Fibroblast of the aortic adventitia (primary cell): ENCODE measurements at places on chromosomes 7 and 10.

DNA sequence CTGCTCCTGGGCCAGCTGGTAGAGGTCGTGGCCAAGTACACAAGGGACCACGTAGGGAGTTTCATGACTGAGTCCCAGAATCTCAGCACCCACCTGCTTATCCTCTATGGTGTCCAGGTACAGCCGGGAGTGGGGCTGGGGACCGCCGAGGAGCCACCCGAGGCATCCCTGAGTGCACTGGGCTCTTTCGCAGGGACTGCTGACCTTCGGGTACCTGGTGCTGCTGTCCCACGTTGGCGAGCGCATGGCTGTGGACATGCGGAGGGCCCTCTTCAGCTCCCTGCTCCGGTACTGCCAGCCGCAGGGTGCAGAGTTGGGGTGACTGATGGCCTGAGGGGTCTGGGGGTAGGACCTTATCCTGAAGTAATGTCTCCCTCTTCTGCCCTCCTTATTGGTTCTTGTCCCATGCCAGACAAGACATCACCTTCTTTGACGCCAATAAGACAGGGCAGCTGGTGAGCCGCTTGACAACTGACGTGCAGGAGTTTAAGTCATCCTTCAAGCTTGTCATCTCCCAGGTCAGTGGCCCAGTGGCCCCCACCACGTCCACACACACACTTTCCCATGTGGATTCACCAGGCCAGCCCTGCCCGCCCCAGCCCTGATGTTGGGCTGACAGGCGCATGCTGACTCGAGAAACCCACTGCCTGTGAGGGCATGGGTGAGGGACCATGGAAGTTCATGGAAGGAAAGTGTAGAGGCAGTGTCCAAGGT is 6.2 kb downstream of the ABCB8 start:
- no peak for DNase-seq

DNA sequence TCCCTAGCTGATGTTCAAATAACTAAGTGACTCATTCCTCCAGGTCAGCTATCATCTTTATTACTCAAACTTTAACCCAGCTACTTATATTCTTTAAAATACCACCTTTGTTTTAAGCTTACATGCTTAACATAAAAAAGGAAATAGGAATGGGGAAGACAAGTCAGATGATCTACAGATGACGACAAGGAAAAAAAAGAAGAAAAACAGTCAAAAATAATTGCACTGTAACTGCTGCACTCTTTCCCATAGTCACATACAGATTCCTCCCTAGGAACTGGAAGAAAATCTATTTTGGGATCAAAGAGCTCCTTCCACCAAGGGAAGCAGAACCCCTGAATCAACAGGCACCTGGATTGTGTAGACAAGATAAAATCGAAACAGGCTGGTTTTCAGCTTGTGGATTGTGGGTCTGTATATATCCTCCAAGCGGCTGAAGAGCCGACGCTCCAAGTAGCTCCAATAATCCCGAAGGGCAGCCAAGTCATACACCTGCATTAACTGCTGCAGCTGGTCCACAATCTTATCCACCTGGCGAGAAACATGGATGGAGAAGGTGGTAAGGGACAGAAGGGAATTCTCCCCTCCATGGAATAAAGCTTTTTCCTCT is 2.0 kb downstream of the WDR91 start:
- no peak for DNase-seq

GRCh38 chr7:116834815-116835504 is 27.4 kb upstream of the CAPZA2 start:
- DNase-seq, result peak; percentile 42

DNA sequence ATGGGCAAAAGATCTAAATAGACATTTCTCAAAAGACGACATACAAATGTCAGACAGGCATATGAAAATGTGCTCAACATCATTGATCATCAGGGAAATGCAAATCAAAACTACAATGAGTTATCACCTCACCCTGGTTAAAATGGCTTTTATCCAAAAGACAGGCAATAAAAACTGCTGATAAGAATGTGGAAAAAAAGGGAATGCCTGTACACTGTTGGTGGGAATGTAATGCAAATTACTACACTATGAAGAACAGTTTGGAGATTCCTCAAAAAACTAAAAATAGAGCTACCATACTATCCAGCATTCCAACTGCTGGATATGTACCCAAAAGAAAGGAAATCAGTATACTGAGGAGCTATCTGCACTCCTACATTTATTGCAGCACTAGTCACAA is 18.0 kb downstream of the GSDME start:
- DNase-seq, result peak; percentile 26

- DNase-seq, result no peak
Measured at GRCh38 chr7:54831644-54832095, 72.7 kb upstream of the SEC61G start.

- DNase-seq, result no peak
Measured at GRCh38 chr7:109713366-109713765, 1143.7 kb downstream of the DNAJB9 start.

DNA sequence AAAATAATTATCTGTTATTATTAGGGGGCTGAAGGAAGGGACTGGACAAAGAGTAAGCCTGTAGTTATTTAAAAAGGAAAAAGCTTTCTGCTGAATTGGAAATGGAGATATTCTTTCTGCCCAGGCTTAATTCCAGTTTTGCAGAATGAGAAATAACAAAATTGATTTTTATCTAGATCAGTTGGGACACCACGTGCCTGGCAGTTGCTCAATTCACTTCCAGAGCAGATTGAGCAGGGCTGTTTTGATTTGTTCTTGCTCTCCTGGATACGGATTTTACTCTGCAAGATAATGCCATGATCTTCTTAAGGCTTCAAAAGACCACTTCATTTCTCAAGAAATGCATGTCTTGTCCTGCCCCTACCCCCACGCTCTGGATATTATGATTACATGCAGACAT is 524.3 kb downstream of the TCERG1L start:
- DNase-seq, result no peak

DNA sequence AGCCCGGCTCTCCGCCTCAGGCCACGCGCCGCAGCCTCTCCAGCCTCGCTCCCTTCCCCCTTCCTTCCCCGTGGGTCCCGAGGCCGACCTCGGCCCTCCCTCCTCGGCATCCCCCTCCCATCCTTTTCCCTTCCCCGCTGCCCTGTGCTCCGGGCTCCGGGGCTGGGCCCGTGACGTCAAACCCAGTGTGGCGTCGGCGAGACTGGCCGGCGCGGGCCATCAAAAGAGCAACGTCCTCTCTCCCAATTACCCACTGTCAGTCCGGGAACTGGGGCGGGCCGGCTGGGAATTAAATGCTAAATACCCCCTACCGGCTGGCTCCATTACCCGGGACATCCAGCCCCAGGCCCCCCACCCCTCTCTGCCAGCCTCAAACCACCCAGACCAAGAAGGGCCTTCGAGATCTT is 2.6 kb upstream of the GATA3 start:
- no peak for DNase-seq

GRCh38 chr7:152176797-152177196 is 151.3 kb downstream of the GALNT11 start:
- DNase-seq, result no peak

- peak; percentile 91 for DNase-seq
Measured at GRCh38 chr7:18900803-18901202, 216.6 kb downstream of the TWIST1 start.

DNA sequence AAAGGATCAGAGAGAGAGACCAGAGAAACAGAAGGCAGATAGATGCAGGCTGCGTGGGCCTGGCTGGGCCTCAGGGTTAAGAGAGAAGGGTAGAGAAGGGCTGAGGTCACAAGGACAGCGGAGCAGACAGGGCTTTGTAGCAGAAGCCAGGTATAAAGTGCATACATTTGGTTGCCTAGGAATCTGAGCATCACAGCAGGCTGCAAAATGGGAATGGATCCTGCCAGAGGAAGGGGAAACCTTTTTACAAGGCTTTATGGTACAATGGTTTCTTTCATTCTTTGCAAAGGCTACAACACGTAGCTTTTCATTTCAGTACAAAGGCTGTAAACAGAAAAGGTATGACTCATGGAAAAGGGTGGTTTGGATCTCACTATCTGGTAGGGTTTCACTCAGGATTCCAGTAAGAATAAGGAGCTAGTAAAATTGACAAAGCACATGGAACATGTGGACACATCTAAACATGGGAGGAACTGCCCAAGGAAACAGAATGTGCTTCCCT is 275.1 kb downstream of the DOCK4 start:
- peak; percentile 31 for DNase-seq

DNA sequence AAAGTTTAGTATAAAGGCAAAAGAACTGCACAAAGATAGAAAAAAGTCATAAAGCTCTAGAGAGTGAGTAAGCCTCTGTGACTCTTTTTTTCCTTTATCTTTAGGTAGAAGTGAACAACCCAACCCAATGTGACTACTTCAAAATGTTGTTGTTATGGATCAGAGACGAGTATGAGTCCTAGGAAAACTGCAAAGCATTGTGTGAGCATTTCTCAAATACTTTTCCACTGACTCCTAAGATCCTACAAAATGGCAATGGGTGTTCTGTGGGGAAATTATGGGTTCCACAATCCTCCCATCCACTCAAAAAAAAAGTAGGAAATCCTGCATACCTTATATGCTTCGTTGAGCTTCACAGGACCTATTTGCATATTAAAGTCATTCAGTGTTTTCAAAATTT is 177.1 kb downstream of the DGKI start:
- peak; percentile 56 for DNase-seq

DNA sequence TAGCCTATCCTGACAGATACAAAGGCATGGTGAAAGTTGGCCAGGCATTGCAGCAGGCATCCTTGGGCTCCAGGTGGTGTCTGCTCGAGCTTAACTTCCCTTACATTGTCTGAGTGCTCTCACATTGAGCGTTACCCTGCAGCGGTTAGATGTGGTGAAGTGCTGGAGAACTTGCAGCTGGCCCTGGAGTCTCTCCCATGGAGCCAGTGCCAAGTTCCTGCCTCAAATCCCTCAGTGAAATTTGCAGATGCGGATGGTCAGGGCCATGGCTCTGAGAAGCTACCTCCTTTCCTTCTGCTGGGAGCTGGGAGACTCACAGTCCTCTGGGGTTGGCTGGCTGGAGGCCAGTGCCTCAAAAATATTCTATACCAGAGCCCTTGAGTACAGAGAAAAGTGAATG is 3.3 kb upstream of the ZNF746 start:
- peak; percentile 42 for DNase-seq

DNA sequence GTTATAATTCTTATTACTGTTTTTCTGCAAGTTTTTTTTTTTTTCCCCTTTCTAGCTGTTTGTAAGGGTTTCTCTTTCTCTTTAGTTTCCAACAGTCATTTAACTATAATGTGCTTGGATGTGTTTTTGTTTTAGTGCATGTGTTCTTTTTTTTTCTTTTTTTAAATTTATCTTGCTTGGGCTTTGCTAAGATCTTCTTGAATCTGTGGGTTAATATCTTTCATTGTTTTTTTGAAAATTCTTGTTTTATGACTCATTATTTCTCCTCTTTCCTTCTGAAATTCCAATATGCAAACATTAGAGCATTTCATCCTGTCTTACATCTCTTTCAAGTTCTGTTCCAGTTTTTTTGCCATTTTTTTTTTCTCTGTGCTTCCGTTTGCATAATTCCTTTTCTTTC is 5.7 kb upstream of the HK1 start:
- peak; percentile 10 for DNase-seq

- DNase-seq, result no peak
Measured at GRCh38 chr10:111784946-111785465, 398.6 kb downstream of the GPAM start.

DNA sequence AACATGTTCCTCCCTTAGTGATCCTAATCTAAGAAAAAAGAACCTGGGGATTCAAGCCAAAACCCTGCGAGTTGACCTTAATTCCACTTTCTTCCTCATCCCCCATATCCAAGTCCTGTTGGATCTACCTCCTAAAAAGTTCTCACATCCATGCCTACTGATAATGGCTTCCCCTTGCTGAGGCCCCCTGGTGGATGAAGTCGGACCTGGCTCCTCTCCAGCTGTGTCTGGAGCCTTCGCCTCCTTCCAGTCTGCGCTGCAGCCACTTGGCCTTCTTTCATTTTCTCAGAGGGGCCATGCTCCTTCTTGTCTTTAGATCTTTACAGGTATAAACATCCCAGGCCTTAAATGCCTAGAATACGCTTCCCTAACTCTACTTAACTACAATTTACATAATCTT is 8.1 kb downstream of the PDE1C start:
- DNase-seq, result peak; percentile 16

GRCh38 chr10:126153711-126154628 is 234.3 kb downstream of the ADAM12 start:
- DNase-seq, result peak; percentile 89

- DNase-seq, result no peak
Measured at GRCh38 chr10:78995987-78996791, 72.6 kb upstream of the ZMIZ1 start.

GRCh38 chr7:44978511-44979366 is at the start of gene MYO1G:
Gene MYO1G (minus strand): TSS chr7:44979015. CDS start chr7:44978961, 54 bp downstream.
- no peak for DNase-seq

- no peak for DNase-seq
Measured at GRCh38 chr7:47333554-47333887, 248.4 kb downstream of the TNS3 start.

DNA sequence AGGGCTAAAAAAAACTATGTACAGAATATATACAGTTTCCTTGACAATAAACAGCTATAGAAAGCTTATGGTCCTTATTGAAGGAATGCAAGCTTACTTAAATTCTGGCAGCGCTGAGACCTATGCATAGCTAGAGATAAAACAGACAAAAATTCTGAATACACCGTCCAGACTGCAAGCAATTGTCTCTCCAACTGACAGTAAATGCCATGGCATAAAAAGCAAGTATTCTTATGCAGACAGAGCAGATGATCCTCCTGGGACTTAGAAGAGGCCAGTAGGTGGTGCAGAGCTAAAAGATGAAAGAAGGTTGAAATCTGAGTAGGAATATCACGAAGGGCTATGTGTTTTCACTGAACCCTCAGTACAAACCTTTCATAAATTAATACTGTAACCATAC is 157.0 kb upstream of the CACNA2D1 start:
- DNase-seq, result no peak

DNA sequence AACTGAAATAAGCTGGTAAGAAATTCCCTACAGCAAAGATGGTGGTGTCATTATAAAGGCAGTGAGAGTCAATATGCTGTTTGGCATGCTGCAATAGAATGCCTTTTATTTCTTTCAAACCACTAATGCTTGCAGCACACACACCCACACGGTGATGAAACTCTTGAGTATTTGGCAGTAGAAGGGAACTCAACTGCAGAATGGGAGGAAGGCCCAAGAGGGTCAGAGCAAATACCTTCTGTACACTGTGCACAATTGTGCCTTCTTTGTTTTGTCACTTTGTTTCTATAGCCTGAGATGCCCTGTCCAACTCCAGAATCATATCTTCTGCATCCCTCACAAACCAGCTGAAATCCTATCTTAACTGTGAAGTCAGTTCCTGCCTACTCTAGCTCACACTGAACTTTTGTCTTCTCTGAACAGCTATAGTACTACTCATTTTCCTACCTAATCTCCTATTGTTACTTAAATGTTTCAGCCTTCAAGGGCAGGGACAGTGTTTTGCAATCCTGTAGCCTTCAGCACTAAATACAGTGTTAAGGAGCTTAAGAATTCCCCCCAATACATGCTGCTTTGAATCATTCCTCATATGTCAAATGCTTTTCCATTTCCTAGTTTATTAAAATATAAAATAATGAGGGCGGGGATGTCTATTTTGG is 22.2 kb downstream of the MMS19 start:
- peak; percentile 90 for DNase-seq

GRCh38 chr10:10482613-10483012 is 535.1 kb upstream of the CELF2 start:
- no peak for DNase-seq
